ENCODE measurements at places on chromosomes 12 and 14. TPM values are rescaled to one million over a fixed set of nuclear protein-coding genes. Genes with fewer than 3 reads are reported as not detected.

The CHGA gene
- not detected for total RNA-seq

The POTEG gene
- not detected for total RNA-seq

The C12orf50 gene
- total RNA-seq = not detected

The AQP2 gene
- not detected for total RNA-seq

The PLEKHG7 gene
- total RNA-seq = not detected

The SLC25A21 gene
- 2.9 TPM for total RNA-seq

The TPH2 gene
- total RNA-seq = under 0.01 TPM

The MYG1 gene
- 58.9 TPM for total RNA-seq

The CLMN gene
- total RNA-seq = 0.22 TPM

The ARHGEF40 gene
- total RNA-seq = 42.8 TPM

The SAMD15 gene
- 2.2 TPM for total RNA-seq

The AGAP2 gene
- 0.87 TPM for total RNA-seq

The COCH gene
- 1.00 TPM for total RNA-seq

The MYF5 gene
- not detected for total RNA-seq

The OVCH1 gene
- under 0.01 TPM for total RNA-seq

The HHIPL1 gene
- 4.5 TPM for total RNA-seq

The OAS2 gene
- 0.77 TPM for total RNA-seq

The CLEC4D gene
- not detected for total RNA-seq

The KRT77 gene
- total RNA-seq = not detected

The LALBA gene
- not detected for total RNA-seq

The MYF6 gene
- total RNA-seq = 0.11 TPM

The KCNMB4 gene
- 1.00 TPM for total RNA-seq

The TAS2R42 gene
- total RNA-seq = not detected

The SSPN gene
- 19.0 TPM for total RNA-seq

The KRT80 gene
- 0.25 TPM for total RNA-seq

The RDH12 gene
- total RNA-seq = under 0.01 TPM

The PIWIL1 gene
- not detected for total RNA-seq

The SIX1 gene
- total RNA-seq = 0.12 TPM
